ENCODE measurements at places on chromosomes 6 and 20. TPM values are rescaled to one million over a fixed set of nuclear protein-coding genes. Genes with fewer than 3 reads are reported as not detected.

The KHDC1L gene
- not detected for total RNA-seq

The ZNF334 gene
- 15.2 TPM for total RNA-seq

The C6orf141 gene
- 4.0 TPM for total RNA-seq

The C6orf15 gene
- total RNA-seq = not detected

The SNPH gene
- 5.8 TPM for total RNA-seq

The RAB44 gene
- total RNA-seq = not detected

The SSTR4 gene
- total RNA-seq = not detected

The IL17F gene
- total RNA-seq = not detected

The MUCL3 gene
- not detected for total RNA-seq

The SNAI1 gene
- 4.2 TPM for total RNA-seq

The C6orf136 gene
- 4.7 TPM for total RNA-seq

The GJA1 gene
- 587 TPM for total RNA-seq

The AGER gene
- total RNA-seq = 2.3 TPM

The MAP1LC3A gene
- total RNA-seq = 9.5 TPM

The KIAA0408 gene
- total RNA-seq = 4.0 TPM

The STMND1 gene
- total RNA-seq = not detected
